WTC11 (cell line): ENCODE measurements at places on chromosomes 5 and 9. TPM values are rescaled to one million over a fixed set of nuclear protein-coding genes. Genes with fewer than 3 reads are reported as not detected.
A peak's percentile ranks its signal among the peaks of the same experiment; 100 is the strongest.

DNA sequence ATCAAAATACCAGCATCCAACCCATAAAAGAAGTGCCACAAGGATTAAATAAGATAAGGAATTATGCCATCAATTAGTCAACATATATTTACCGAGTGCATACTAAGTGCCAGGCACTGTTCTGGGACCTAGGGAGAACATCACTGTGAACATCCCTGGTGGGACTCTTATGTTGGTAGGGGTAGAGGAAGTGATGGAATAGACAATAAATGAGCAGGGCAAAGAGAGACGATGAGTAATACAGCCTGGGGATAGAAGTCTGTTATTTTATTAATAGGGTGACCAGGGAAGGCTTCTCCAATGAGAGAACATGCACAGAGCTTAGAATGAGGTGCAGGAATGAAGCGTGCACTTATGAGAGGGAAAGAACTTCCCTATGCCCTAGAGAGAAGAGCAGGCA, 47.4 kb upstream of the VLDLR start:
- no peaks in the 10 kb centered on the region for H3K27me3 ChIP-seq
- no peaks in the 10 kb centered on the region for H3K36me3 ChIP-seq
- DNase-seq, result no peak
- no peaks in the 10 kb centered on the region for H3K4me1 ChIP-seq
- no peak overlapping the region for H3K27ac ChIP-seq
- H3K4me3 ChIP-seq, result no peak overlapping the region

DNA sequence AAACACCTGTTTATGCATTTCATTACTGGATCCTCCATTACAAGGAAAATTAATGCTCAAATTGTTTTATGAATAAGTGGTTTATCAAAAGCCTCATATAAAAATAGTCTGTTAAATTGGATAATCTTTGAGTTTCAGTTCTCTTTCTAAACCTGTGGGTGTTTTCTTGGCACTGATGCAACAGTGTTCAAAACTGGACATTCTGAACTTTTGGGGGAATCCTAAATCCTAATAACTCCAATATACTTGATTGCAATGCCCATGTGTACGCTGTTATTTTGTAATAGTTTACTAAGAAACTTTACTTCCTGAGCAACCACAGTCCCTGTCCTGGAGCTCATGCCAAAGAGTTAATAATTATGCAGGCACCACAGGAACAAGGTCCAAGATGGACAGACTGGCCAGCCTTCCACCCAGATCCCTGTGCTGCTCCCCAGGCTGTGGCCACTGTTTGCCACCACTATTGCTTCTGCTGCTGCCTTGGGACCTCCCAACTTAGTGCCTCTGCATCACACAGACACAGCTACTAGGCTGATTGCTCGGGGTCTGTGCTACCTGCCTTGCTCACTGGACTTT, 14.0 kb downstream of the IRGM start:
- no peak for DNase-seq
- H3K4me1 ChIP-seq, result no peaks in the 10 kb centered on the region
- H3K36me3 ChIP-seq, result peaks cover 5% of the 10 kb centered on the region; the same call in 1 of the 2 replicates
- H3K4me3 ChIP-seq, result no peak overlapping the region
- H3K27me3 ChIP-seq, result peaks cover 21% of the 10 kb centered on the region
- H3K27ac ChIP-seq, result no peak overlapping the region

Gene CDC20B
- not detected in 3 replicates for total RNA-seq

Gene CYLC2
- not detected in 3 replicates for total RNA-seq

GRCh38 chr9:137034039-137034708, 2.3 kb upstream of the FUT7 start:
- peaks cover 5% of the 10 kb centered on the region for H3K27me3 ChIP-seq
- no peak for DNase-seq
- no peak overlapping the region for H3K4me3 ChIP-seq
- H3K4me1 ChIP-seq, result no peaks in the 10 kb centered on the region
- no peak overlapping the region for H3K27ac ChIP-seq
- H3K36me3 ChIP-seq, result peaks cover 5% of the 10 kb centered on the region; the same call in 1 of the 2 replicates

DNA sequence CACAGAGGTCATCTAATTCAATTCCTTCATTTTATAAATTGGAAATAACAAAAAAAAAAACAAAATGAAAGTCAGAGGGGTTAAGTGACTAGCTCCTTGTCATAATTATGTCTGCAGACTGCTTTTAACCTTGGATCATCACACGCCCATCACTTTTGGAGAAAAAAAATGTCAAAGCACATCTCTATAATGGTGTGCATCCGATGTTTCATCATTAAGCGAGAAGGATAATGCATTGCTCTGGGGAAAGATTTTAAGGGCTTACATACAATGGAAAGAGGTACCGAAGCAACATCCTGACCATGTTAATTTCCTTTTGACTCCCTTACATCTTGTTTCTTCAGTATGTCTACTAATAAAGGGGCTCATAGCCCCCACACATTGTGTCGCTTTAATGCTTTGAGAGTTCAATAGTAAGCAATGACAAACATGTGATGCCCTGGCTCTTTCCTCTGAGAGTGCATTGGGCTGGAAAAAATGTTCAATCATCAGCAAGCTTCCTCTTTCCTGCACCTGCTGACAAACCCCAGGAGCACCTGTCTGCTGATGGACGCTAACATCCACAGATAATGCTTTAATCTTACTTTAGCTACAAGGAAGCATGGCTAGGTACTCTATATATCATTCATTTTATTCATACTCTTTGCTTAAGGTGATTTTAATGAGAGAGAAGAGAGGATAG, 242.2 kb downstream of the SMARCA2 start:
- no peak overlapping the region for H3K4me3 ChIP-seq
- no peak for DNase-seq
- no peak overlapping the region; the same call in 1 of the 2 replicates for H3K27ac ChIP-seq

DNA sequence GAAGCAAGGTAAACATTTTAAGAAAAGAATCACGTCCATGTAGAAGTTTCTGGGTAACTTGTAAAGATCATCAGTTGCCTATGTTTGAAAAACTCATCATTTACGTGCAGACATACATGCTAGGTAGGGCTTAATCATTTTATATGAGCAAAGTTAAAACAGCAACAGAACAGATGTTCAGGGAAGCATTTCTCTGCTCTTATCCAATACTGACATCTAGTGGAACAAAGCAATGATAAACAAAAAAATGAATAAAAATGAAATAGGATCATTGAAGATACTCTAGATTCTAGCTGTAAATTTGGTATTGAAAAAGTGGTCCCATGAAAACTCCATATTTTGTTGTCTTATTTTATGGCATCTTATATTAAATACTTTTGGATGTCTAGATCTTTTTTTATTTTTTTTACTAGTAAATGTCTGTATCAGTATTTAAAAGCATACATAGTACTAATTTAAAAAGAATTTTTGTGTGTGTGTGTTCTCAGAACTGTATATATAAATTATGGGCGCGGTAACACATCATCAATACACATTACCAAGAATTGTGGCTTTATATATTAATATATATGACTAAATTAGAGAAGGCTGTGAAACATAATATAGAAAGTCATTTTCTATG, 1050.2 kb downstream of the CDH12 start:
- H3K36me3 ChIP-seq, result no peaks in the 10 kb centered on the region
- no peaks in the 10 kb centered on the region for H3K27me3 ChIP-seq
- 0 out of 2 replicates have a peak, but pooled peaks cover 7% of the 10 kb centered on the region for H3K4me1 ChIP-seq
- DNase-seq, result no peak

DNA sequence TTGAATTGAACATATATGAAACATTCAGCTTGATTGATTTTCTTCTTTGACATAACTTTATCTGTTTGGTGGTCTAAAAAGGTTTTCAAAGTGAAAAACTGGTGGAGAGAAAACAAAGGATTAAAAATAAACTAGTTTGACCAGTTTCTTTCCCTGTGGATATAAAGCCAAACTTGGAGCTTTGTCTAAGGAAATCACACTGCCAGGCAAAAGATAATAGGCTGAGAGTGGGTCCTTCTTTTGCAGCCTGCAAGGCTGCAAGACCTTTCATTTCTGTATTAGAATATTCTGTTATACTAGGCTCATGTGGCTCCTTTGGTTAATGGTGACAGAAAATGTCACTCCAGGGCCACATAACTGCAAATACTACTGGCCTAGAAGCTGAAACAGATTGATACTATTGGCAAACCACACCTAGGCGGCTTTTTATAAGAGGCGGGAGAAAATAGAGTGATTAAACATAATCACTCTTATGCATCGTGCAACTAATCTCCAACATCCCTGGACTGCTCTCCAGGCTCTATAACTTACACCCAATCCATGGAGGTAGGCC, 129.1 kb upstream of the ZNF462 start:
- no peaks in the 10 kb centered on the region for H3K36me3 ChIP-seq
- H3K4me3 ChIP-seq, result no peak overlapping the region
- no peaks in the 10 kb centered on the region for H3K27me3 ChIP-seq
- no peak for DNase-seq
- H3K27ac ChIP-seq, result no peak overlapping the region
- no peaks in the 10 kb centered on the region for H3K4me1 ChIP-seq

DNA sequence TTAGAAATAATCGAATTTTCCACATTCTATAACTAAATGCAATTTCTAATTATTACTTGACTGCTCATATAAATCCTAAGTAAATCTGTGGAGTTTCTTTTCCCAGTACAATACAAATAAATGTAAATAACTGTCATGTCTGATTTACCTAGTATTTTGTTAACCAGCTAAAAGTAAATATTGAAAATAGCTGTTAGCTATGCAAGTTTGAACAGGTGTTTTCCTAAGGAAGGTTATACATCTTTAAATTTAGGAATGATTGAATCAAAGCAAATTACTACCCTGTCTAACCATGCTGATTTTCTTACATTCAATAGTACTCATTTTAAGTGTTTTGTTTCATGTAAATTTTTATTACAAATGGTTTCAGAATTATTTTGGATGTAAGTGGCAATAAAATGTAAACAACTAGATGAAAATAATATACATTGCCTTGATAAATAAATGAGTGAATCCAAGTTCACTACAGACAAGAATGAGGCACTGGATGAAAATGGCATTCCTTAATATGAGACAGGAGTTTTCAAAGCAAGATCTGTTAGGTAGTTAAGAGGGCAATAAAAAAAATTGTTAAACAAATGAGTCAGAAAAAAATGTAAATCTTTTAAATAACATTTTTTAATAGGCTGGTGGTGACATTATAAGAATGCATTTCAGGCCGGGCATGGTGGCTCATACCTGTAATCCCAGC, 15.8 kb downstream of the MCIDAS start:
- no peak overlapping the region for H3K4me3 ChIP-seq
- no peaks in the 10 kb centered on the region for H3K36me3 ChIP-seq
- DNase-seq, result no peak
- no peak overlapping the region for H3K27ac ChIP-seq

DNA sequence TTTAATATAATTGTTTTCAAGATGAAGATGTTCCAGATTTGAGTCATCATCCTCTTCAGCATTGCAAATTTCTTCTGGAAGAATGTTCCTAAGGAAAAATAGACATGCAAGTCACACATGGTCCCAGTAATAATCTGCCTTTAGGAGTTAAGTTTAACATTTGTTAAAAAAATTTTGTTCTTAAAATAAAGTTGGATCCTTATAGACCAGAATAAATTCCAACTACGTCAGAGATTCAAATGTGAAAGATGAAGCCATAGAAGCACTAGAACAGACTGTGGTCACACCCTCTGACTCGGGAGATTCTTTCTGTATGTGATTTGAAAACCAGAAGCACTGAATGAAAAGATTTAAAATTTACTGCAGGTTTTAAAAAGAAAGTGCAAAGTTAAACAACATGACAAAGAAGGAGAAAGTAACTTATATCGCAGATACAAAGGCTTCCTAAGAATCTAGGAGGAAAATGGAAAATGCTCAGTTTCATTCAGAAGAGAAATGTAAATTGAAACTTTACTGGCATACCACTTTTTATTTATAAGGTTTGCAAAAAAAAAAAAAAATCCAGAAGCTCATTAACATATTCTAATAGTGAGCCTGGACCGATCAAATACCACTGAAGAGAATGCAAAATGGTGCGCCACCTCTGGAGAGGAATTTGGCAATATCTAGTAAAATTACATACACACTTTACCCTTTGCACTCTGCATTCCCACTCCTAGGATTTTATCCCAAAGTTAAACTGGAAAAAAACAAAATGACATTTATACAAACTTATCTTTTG, 14.3 kb upstream of the ASPN start:
- no peak for DNase-seq
- no peaks in the 10 kb centered on the region for H3K27me3 ChIP-seq
- no peak overlapping the region for H3K4me3 ChIP-seq
- H3K27ac ChIP-seq, result no peak overlapping the region
- no peaks in the 10 kb centered on the region for H3K36me3 ChIP-seq

- no peak overlapping the region for H3K4me3 ChIP-seq
- H3K4me1 ChIP-seq, result peaks cover 4% of the 10 kb centered on the region
- H3K27ac ChIP-seq, result no peak overlapping the region
- no peaks in the 10 kb centered on the region for H3K27me3 ChIP-seq
Observed at GRCh38 chr5:6770826-6771607, 57.8 kb downstream of the TENT4A start.

DNA sequence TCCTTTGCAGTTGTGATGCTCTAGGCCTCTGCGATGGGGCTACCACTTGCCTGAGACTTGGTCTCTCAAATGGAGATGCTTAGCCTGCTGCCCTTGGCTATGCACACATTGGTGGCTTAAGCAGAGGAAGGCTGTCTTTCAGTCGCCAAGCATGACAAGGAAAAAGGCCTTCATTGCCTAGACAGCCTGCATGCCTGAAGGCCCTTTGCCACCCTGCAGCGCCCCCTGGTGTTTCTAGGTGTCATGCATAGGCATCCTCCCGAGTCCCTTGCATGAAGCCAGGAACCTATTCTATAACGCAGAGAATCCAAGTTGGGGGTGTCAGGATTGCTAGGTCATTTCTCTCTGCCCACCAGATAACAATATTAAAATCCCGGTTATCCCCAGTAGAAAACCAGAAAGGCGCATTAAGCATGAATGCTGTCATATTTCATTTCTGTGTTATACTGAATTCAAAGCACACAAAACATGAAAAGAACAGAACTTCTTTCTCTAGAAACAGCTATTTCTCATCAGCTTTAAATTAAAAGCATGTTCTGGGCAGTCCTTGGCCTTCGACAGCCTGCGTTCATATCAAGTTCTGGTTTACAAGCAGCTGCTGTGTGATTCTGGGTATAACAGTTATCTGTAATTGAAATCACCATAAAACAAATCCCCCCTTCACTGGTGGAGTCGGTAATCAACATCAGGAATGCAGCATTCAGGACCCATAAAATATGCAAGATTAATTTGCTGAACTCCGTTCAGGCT, 59.7 kb upstream of the TRPC7 start:
- H3K36me3 ChIP-seq, result peaks cover 3% of the 10 kb centered on the region; the same call in 1 of the 2 replicates
- no peak overlapping the region for H3K4me3 ChIP-seq
- no peak overlapping the region for H3K27ac ChIP-seq
- peaks cover 26% of the 10 kb centered on the region for H3K4me1 ChIP-seq

- H3K4me1 ChIP-seq, result peaks cover 13% of the 10 kb centered on the region
- H3K27me3 ChIP-seq, result peaks cover 7% of the 10 kb centered on the region
- no peaks in the 10 kb centered on the region for H3K36me3 ChIP-seq
- no peak overlapping the region for H3K27ac ChIP-seq
- no peak for DNase-seq
- no peak overlapping the region for H3K4me3 ChIP-seq
Observed at GRCh38 chr5:150062216-150062922, 24.0 kb downstream of the CSF1R start.

DNA sequence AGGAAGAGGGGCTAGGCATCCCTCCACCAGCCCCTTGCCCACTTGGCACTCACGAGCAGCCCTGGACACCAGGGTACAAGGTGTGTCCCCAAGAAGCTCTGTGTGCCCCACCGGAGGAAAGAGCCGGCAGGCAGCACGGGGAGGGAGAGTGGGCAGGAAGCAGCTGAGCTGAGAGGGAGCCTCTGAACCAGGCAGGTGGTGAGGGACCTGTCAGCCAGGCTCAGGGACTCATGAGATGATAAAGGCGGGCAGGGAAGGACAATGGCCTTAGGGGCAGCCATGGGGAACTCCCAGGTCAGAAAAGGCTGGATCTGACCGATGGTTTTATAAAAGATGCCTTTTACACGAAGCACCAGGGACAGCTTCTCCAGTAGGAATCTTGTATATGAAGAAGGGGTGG, 112.0 kb downstream of the VAV2 start:
- no peaks in the 10 kb centered on the region for H3K27me3 ChIP-seq
- DNase-seq, result no peak
- no peaks in the 10 kb centered on the region for H3K36me3 ChIP-seq
- H3K4me3 ChIP-seq, result no peak overlapping the region
- H3K27ac ChIP-seq, result peak overlapping the region; percentile 49; the same call in 1 of the 2 replicates
- H3K4me1 ChIP-seq, result peaks cover 33% of the 10 kb centered on the region
